LoVo (cell line): ENCODE measurements at places on chromosomes 4 and X.
A peak's percentile ranks its signal among the peaks of the same experiment; 100 is the strongest.

DNA sequence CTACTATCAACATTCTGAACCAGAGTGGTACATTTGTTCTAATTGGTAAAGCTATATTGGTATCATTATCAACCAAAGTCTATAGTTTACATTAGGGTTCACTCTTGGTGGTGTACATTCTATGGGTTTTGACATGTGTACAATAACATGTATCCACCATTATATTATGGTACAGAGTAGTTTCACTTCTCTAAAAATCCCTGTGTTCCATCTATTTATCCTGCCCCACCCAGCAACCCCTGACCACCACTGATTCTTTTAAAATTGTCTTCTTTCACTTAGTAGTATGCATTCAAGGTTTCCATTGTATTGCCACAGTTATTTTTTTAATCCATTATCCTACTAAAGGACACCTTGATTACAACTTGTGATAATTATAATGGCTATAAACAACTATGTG, 15.3 kb upstream of the TMPRSS11D start:
- DNase-seq, result no peak

GRCh38 chr4:98248934-98249333, 12.2 kb upstream of the RAP1GDS1 start:
- no peak for DNase-seq

- DNase-seq, result no peak
Observed at GRCh38 chrX:65578346-65578745, 43.8 kb upstream of the LAS1L start.

DNA sequence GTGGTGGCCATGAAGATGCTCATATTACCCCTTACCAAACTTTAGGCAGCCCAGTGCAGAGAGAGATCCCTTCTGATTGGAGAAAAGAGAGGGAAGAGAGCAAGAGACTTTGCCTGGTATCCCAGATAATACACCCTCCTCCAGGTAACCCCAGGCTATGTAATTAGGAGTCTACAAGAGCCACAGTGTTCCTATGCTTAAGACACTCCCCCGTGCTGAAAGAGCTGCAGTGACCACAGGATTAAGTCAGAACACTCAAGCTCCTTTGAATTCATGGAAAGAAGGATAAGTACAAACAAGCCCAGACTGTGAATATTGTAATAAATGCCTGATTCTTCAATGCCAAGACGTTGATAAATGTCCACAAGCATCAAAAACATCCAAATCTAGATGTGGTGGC, 41.4 kb downstream of the PABPC4L start:
- no peak for DNase-seq

- peak; percentile 28 for DNase-seq
Observed at GRCh38 chr4:41573502-41574001, 35.6 kb downstream of the LIMCH1 start.

DNA sequence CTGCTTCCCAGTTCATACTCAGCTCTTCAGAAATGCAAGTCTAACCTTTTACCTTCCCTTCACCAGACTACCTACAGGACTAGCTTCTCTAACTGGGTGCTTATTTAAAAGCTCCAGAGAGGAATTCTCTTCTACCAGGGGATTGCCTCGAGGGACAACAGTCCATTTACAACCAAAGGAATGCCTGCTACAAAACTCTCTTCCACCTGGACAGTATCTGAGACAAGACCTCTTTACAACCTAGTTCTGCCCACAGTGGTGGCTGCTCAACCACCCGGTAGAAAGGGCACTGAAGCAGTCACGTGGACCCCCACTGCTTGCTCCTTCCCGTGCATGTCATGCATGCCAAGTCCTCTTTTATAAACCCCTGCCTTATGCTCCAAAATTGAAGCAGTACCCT, 158.1 kb upstream of the ANXA10 start:
- no peak for DNase-seq

GRCh38 chr4:101669832-101670188, 120.7 kb upstream of the BANK1 start:
- DNase-seq, result no peak

GRCh38 chrX:44267116-44267515, 76.4 kb downstream of the EFHC2 start:
- DNase-seq, result no peak

DNA sequence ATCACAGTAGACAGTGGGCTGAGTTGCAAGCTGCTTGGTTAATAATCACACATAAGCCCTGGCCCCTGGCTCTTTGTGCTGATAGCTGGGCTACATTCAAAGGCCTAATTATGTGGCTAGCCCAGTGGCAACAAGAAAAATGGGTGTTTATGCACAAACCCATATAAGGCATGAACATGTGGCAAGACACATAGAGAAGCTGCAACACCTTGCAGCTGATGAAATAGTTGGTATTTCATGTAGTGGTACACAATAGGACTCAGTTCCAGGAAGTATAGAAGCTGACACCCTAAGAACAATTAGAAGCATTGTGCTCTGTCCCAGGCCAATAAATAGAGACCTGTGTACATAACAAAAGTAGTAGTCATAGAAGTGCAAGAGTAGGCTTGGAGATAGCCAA, 14.6 kb upstream of the ZNF630 start:
- DNase-seq, result peak; percentile 32

DNA sequence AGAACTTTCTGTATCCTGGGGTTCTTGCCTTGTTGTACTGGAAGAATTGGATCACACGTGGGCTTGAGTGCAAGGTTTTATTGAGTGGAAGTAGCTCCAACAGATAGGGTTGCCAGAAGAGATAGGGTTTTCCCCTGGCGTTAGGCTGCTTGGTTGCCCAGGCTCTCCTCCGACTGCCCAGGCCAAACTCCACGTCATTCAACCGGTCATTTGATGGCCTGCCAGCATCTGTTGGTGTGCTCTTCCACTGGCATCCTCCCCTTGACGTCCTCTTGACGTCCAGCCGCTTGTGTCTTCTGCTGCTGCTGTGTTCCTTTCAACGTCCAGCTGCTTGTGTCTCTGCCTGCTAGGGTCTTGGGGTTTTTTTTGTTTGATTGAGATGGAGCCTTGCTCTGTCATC, 340.3 kb upstream of the ZCCHC13 start:
- DNase-seq, result no peak

DNA sequence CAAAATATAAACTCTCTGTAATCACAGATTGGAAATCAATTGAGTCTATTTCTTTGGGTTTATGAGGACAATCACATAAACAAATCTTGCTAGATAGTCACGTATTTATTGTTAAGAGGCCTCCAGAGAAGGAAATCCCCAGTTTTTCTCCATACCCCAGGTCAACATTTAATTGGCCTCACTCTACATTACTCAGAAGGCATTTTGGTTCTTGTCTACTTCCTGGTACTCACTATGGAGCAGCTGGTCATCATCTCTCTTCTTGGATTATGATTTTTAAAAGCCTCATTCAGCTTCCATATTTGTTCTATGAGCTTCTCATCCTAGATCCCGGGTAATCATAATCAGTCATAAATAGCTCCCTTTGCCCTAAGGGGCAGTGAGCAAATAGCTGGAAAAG, 81.6 kb upstream of the LNX1 start:
- DNase-seq, result no peak

DNA sequence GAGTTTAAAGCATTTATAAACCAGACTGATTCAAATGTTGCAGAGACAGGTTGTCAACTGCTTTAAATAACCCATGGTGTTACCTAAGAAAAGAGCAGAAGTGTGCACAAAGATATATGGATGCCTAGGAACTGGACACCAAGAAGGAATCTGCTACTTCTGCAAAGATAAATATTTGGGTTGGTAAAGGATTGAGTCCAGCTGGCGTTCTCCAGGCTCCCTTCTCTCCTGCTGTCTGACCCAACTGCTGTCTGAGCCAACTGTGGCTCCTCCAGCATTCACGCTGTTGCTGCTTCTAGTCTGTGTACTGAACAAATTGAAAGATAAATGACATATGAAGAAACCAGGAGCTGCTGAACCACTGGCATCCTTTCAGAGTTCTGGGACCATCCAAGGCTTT, 1167.8 kb upstream of the PRKX start:
- no peak for DNase-seq

- no peak for DNase-seq
Observed at GRCh38 chr4:244471-244870, 60.8 kb downstream of the ZNF732 start.

GRCh38 chr4:40918330-40918729, 168.6 kb downstream of the NSUN7 start:
- no peak for DNase-seq

DNA sequence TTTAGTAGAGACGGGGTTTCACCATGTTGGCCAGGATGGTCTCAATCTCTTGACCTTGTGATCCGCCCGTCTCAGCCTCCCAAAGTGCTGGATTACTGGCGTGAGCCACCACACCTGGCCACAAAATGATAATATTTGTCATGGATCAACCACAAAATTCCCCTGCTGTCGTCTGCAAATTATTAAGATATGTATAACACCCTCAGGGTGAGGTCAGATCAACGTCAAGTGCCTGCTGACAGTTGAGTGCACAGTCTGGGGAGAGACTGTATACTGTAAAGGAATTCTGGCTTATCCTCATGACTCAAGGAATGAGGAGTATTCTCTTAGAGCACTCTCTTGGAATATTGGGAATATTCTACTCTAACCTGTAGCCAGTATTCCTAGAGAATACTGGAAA, 11.2 kb downstream of the EPGN start:
- DNase-seq, result peak; percentile 10

DNA sequence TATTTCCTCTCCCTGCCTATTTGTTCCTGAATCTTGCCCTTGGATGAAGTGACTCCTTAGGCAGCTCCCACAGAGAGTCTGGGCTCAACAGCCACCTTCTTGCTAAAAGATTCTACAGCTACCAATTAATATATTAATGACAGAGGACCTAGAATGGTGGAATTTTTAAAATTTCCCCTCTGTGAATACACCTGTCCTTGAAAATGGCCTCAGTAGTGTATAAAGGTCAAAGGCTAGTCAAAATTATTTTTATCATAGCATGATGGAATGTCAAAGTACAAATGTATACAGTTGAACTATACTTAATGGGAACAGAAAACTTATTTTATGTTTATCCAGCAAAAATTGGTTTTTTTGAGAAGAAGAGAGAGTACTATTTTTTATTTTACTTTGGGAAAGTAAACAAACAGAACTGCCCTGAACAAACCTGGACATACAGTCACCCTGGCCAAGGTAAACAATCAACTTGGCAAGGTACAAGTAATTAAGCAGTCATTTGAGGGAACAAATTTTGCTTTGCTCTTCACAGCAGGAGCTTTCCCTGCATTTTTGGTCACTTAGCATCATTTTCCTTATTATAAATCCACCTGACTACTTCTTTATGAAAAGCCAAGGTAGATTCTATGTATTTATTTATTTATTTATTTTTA, 250.8 kb downstream of the INPP4B start:
- no peak for DNase-seq

- no peak for DNase-seq
Observed at GRCh38 chr4:159757499-159757898, 654.6 kb downstream of the RAPGEF2 start.

DNA sequence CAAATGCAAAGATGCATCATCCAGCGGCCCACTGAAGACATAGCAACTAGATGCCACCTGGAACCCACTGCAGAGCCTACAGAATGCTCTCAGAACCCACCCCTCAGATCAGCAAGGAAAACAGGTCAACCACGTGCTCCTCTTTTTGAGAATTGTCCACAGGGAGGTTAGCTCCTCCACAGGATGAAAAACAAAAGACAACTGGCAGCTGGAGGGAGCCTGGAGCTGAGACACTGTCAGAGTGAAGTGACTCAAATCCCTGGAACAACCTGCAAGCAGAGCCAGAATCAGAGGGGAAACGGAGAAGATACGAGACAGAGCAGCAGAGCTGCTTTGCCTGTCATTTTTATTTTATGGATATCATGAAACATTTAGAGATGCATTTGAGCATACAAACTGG, 277.6 kb downstream of the GASK1B start:
- no peak for DNase-seq

DNA sequence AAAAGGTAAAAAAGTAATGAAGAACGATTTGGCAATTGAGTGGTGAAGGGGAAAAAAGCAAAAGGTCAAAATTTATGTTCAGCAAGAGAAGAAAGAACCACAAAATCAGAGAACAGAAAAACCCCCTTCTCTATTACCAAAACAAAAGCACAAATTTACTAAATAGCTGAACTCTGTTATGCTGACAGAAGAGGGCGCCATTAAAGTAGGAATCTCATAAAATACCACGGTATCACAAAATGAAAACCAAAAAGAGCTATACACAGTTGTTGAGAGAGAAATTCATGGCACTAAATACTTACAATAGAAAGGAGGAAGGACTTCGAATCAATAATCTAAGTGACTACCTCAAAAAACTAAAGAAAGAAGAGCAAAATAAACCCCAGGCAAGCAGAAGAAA, 69.6 kb upstream of the CXorf66 start:
- DNase-seq, result no peak

DNA sequence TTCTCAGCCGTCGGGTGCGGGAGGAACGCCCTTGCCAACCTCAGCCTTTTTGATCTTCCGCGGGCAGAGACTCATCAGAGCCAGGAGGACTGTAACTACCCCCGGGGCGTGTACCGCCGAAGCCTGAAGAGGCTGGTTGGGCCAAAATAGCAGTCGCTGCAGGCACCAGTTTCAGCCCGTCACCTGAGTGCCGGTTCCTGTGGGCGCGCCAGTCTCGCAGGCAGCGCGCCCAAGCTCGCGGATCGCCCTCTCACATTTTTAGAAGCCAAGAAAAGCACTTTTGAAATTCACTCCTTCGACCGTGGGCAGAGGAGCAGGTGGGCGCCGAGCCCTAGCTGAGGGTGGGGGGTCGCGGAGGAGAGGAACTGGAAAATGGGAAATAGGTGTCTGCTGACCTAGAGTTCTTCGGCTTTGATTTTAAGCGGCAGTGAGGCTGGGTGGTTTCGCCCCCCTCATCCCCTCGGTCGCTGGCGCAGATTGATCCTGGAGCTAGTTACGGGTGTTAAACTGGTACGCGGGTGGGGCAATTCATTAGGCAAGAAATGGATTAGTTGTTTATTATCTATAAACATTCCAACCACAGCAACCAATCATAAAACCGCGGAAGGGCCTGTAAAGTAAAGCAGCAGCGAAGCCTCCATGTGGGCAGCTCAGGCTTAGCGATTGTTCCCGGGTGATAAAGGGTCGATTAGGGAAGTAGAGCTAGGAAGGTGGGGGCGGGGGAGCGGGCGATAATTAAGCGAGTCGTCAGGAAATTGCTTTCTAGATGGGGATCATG, 69.2 kb downstream of the FBXO8 start:
- DNase-seq, result no peak

DNA sequence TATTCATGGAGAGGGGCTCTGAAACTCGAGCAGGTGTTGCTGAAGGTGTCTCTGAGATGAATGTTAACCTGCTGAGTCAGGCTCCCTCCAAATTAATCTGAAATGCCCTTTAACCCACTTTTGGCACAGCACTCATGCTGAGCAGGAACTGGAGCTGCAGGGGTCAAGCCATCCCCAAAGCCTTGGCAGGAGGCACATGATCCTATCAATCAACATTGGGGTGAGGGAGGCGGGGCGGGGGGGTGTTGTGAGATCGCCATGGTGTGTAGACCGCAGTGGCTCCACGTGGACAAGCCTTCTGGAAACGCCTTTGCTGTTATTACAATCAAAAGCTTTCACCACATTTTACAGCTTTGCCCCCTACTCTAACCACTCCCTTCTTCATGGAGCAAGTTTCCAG, 16.5 kb downstream of the ENPP6 start:
- no peak for DNase-seq

GRCh38 chr4:178309890-178310289, 867.7 kb upstream of the AGA start:
- DNase-seq, result no peak
